ENCODE measurements at places on chromosomes 2 and 18. TPM values are rescaled to one million over a fixed set of nuclear protein-coding genes. Genes with fewer than 3 reads are reported as not detected.

Gene ARHGAP25
- total RNA-seq = 3.1 TPM

DNA sequence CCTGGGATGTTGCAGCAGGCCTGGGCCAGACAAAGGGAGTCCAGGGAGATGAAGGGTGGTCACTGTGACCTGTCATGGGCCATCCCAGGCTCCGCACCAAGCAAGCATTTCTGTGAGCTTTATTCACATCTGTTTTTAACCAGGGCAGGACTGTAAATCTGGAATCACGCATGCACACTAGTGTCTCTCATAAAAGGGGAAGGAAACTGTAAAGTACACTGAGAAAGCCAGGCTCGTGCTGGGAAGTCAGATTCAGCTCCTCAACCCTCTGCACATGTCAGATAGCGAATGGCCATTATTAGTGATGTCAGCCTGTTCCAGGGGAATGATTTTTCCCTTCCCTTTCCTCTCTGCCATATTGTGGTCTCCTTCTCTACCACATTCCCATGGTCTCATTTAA lies 818.6 kb upstream of the RAB6C start:
- H3K36me3 ChIP-seq = no peaks in the 10 kb centered on the region
- H3K4me3 ChIP-seq = no peak overlapping the region
- H3K27me3 ChIP-seq = no peaks in the 10 kb centered on the region
- no peak overlapping the region for H3K27ac ChIP-seq
- no peak for DNase-seq

DNA sequence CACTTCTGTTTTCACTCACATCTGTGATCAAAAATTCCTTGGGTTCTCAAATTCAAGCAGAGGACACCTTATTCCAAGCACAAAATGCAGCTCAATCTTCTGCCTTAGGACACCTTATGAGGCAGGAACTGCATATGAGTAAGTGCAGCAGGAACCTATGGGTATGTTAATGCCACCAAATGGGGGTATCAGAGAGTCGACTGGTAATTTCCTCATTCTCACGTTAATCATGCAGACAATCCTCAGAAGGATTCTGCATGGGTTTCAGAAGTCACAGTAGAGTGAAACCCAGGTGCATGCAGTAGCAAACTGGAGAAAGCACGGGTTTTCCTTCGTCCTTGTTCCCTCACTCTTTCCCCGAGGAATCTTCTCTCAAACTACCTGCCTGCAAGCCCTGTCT lies 452.8 kb downstream of the CBLN2 start:
- H3K27ac ChIP-seq = no peak overlapping the region
- H3K27me3 ChIP-seq = no peaks in the 10 kb centered on the region
- H3K4me1 ChIP-seq = no peaks in the 10 kb centered on the region
- H3K36me3 ChIP-seq = no peaks in the 10 kb centered on the region

Gene MOCOS
- 2.6 TPM for total RNA-seq

DNA sequence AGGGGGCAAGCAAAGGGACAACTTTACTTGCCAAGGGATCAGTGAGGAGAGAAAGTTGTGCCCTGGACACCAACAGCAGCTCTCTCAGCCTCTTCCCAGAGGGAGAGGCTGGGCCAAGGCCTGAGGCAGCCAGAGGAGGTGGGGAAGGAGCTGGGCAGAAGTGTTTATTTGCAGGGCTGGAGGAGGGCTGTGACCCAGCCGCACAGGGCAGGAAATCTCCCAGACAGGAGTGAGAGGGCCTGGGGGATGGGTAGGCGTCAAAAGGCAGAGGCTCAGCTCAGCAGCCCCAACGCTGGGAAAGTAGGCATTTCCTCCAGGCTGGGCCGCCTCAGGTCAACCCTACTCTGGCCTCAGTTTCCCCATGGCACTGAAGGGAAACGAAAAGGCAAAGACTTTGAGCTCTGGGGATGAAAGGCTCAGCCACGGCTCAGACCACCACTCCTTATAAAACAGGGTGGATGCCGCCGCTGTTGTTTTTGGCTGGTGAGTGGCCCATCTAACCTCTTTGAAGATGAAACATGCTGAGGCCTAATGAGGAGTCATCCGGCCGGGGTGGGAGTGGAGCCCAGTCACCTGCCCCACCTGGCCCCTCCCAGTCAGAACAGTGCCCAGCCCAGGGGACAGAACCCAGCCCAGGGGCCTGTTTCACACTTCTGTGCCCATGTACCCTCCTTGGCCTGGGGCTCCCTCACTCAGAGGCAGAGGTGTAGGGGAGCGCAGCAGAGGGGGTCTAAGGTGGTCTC lies 21.9 kb upstream of the SEMA4C start:
- peaks cover 42% of the 10 kb centered on the region for H3K4me1 ChIP-seq
- no peak for DNase-seq
- H3K27ac ChIP-seq = peak overlapping the region; percentile 62
- H3K27me3 ChIP-seq = no peaks in the 10 kb centered on the region

GRCh38 chr2:98937906-98938305 lies 1.9 kb upstream of the CRACDL start:
- peaks cover 64% of the 10 kb centered on the region for H3K27me3 ChIP-seq
- peaks cover 16% of the 10 kb centered on the region for H3K4me1 ChIP-seq
- H3K27ac ChIP-seq = no peak overlapping the region
- H3K4me3 ChIP-seq = no peak overlapping the region
- DNase-seq = no peak

DNA sequence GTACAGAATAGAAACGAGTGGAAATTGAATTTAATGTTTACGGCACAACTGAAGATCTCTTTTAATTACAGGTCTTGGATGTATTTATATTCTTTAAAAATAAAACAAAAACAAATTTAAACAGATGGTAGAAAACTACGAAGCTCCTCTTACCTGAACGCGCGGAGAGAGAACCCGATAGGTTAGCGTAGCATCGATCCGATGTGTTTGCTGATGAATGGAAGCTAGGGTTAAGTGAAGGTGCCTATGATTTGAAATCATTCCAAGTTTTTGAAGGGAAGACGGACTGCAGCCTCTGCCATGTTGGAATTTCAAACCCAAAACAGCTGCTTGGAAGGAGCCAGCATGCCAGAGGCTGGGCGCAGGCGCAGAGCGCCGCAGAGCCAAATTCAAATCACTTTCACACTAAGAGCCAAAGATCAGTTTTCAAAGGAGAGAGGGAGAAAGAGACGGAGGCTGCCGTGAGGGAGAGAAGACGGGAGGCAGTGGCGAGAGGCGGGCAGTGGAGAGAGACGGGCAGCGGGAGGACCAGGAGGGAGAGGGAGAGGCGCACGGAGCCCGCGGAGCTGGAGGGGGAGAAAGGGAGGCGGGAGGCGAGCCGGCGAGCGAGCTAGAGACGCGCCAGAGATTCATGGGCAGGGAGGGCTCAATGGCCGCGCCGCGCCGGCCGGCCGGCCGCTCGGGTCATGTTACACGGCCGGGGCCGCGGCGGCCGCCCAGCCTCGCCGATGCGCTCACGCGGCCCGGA lies at the start of gene FIGN:
FIGN (minus strand) TSS at position 324 of the 748 bp plus-strand sequence. CDS start 1,081 bp downstream, outside the sequence.
- H3K36me3 ChIP-seq = no peaks in the 10 kb centered on the region
- H3K27ac ChIP-seq = peak within 1 kb of the TSS; percentile 94
- peak; percentile 41 for DNase-seq
- peaks cover 4% of the 10 kb centered on the region for H3K4me1 ChIP-seq

DNA sequence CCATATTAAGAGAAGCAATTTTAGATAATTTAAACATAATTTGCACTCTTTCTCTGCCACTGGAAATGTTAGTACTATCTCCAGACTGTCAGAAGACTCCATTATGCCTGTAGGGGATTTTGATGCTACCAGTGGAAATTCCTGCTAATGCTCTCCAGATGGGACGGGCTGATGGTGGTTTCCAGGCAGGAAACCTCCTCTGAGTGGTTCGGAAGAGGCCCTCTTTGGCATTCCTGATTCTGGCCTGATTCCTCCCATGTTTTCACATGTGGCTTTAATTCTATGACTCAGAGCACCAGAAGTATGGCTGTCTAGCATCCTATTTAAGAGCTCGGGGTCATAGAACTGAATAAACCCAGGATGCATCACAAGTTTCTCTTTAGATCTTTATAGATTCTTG lies 70.9 kb upstream of the ST6GAL2 start:
- DNase-seq = no peak
- no peak overlapping the region for H3K27ac ChIP-seq
- H3K27me3 ChIP-seq = no peaks in the 10 kb centered on the region
- H3K36me3 ChIP-seq = no peaks in the 10 kb centered on the region
- no peaks in the 10 kb centered on the region for H3K4me1 ChIP-seq
- H3K4me3 ChIP-seq = no peak overlapping the region

- no peaks in the 10 kb centered on the region for H3K4me1 ChIP-seq
- no peaks in the 10 kb centered on the region for H3K36me3 ChIP-seq
- no peak overlapping the region for H3K4me3 ChIP-seq
- no peak overlapping the region for H3K27ac ChIP-seq
- no peaks in the 10 kb centered on the region for H3K27me3 ChIP-seq
Measured at GRCh38 chr2:47250586-47251403, 95.7 kb upstream of the STPG4 start.

- peak; percentile 18 for DNase-seq
- no peaks in the 10 kb centered on the region for H3K27me3 ChIP-seq
- H3K27ac ChIP-seq = no peak overlapping the region
- H3K36me3 ChIP-seq = no peaks in the 10 kb centered on the region
- H3K4me3 ChIP-seq = no peak overlapping the region
Measured at GRCh38 chr18:35526495-35527059, 28.8 kb upstream of the INO80C start.

DNA sequence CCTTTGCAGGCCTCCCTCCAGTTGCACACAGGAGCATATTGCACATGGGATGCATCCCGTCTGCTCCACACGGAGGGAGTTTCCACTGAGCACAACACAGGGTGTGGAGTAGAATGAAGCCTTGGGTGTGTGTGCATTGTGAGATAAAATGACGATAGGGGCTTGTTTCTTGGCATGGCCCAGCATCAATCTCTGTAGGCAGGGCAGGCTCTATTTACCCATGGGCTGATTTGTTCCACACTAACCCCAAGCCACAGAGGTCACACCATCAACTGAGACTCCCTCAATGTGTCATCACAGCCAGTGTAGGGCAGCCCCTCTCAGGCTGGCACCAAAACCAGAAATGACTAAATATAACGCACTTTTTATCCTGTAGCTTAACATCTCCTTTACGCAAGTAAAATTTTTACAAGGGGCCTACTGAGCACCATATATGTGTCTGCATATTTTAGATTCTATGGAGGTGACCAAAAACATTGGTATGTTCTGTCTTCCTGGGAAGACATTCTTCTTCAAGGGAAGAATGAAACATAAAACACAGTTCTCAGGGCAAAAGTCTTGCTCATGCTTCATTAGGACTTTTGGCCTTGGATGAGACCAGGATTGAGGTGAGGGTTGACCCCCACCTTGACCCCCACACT lies 2.7 kb upstream of the GKN1 start:
- DNase-seq = no peak
- H3K4me1 ChIP-seq = no peaks in the 10 kb centered on the region
- no peak overlapping the region for H3K4me3 ChIP-seq
- no peaks in the 10 kb centered on the region for H3K36me3 ChIP-seq

GRCh38 chr2:128643221-128644065 lies 324.8 kb upstream of the HS6ST1 start:
- no peaks in the 10 kb centered on the region for H3K27me3 ChIP-seq
- H3K27ac ChIP-seq = no peak overlapping the region
- no peak overlapping the region for H3K4me3 ChIP-seq
- no peaks in the 10 kb centered on the region for H3K4me1 ChIP-seq

DNA sequence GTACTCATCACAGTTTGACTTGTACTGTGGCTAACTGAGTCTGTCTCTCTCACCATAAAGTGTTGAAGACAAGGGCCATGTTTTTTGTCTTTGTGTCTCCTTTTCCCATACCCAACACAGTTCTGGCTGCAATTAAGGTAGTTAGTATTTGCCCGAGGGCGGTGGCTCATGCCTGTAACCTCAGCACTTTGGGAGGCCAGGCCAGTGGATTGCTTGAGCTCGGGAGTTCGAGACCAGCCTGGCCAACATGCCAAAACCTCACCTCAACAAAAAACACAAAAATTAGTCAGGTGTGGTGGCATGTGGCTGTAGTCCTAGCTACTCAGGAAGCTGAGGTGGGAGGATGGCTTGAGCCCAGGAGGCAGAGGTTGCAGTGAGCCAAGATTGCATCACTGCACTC lies 6.9 kb upstream of the KIF3C start:
- no peaks in the 10 kb centered on the region for H3K4me1 ChIP-seq
- no peaks in the 10 kb centered on the region for H3K27me3 ChIP-seq
- H3K4me3 ChIP-seq = no peak overlapping the region
- H3K27ac ChIP-seq = no peak overlapping the region
- no peak for DNase-seq
- no peaks in the 10 kb centered on the region for H3K36me3 ChIP-seq

Gene KCNK3
- total RNA-seq = 0.37 TPM

Gene FANCL
- 33.4 TPM for total RNA-seq

Gene CCL20
- total RNA-seq = 70.7 TPM

GRCh38 chr18:24176727-24177416 lies 38.0 kb downstream of the CABYR start:
- H3K4me3 ChIP-seq = no peak overlapping the region
- H3K36me3 ChIP-seq = peaks cover 4% of the 10 kb centered on the region
- DNase-seq = peak; percentile 71
- no peaks in the 10 kb centered on the region for H3K27me3 ChIP-seq
- no peaks in the 10 kb centered on the region for H3K4me1 ChIP-seq
- H3K27ac ChIP-seq = no peak overlapping the region

Gene CYS1
- total RNA-seq = 2.9 TPM

DNA sequence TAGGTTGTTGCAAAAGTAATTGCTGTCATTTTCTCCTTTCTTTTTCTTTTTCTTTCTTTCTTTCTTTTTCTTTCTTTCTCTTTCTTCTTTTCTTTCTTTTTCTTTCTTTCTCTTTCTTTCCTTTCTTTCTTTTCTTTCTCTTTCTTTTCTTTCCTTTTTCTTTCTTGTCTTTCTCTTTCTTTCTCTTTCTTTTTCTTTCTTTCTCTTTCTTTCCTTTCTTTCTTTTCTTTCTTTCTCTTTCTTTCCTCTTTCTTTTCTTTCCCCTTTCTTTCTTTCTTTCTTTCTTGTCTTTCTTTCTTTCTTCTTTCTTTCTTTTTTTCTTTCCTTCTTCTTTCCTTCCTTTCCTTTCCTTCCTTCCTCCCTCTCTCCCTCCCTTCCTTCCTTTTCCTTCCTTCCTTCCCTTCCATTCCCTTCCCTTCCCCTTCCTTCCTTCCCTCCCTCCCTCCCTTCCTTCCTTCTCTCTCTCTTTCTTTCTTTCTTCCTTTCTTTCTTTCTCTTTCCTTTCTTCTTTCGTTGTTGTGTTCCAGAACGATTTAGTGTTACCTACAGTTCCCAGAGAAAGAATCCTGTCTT lies 178.9 kb downstream of the RPIA start:
- no peaks in the 10 kb centered on the region for H3K36me3 ChIP-seq
- H3K27me3 ChIP-seq = peaks cover 12% of the 10 kb centered on the region
- no peak overlapping the region for H3K27ac ChIP-seq
- H3K4me3 ChIP-seq = no peak overlapping the region

GRCh38 chr2:207206011-207206410 lies 40.3 kb upstream of the KLF7 start:
- no peaks in the 10 kb centered on the region for H3K36me3 ChIP-seq
- no peaks in the 10 kb centered on the region for H3K4me1 ChIP-seq
- H3K4me3 ChIP-seq = no peak overlapping the region
- H3K27ac ChIP-seq = no peak overlapping the region

DNA sequence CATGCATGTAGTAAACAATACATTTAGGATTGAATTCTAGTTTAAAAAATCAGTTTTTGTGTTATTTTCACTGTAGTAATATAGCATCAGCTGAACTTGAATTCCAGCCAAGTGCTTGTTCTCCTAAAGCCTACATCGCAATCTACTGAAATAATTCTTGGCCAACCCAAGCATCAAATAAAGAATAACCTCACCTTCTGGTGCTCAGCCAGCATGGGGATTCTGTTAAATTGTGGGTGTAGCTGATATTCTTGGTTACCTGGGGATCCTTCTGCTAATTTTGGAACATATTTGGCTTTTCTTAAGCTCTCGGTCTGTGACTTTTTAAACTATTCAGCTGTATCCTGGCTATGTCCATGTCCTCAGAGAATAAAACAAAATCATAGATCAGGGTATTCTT lies 248.8 kb downstream of the NRXN1 start:
- no peak overlapping the region for H3K4me3 ChIP-seq
- H3K4me1 ChIP-seq = no peaks in the 10 kb centered on the region
- no peaks in the 10 kb centered on the region for H3K27me3 ChIP-seq
- no peaks in the 10 kb centered on the region for H3K36me3 ChIP-seq
- no peak overlapping the region for H3K27ac ChIP-seq

Gene BMP10
- not detected for total RNA-seq

Gene KCNIP3
- 2.2 TPM for total RNA-seq

All from transverse colon (tissue), 4 donors.